Activated T-cell treated with anti-CD3 and anti-CD28 coated beads, Interleukin-2, amount 50 U/mL, for 24 hours (primary cell): ENCODE measurements at places on chromosomes 4 and X.

GRCh38 chrX:38045538-38046096 is 39.3 kb downstream of the SYTL5 start:
- DNase-seq: no peak

GRCh38 chr4:140066031-140066930 is 87.7 kb downstream of the MAML3 start:
- no peak for DNase-seq

- DNase-seq: no peak
Observed at GRCh38 chrX:116873671-116874070, 410.9 kb upstream of the CT83 start.

DNA sequence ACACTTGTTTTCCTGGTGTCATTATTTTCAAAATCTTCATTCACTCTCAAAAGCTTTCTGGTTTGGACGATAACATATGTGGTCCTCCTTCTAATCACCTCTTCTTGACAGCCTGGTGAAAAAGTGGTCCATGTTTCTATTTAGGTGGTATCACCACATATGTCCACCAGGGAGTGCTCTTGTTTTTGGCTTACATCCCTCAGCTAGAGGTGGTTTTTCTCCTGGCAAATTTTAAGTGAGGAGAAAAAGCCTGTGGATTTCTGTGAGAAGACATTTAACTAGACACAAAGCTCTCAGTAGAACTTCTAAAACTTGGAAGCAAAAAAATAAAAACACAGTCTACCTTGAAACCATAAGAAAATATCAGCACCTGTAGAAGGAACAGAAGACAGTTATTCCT is 58.0 kb upstream of the FRMPD4 start:
- DNase-seq: no peak

GRCh38 chrX:39073131-39073530 is 271.9 kb downstream of the MID1IP1 start:
- DNase-seq: no peak

GRCh38 chr4:77235289-77235854 is 78.4 kb downstream of the CCNG2 start:
- DNase-seq: no peak

DNA sequence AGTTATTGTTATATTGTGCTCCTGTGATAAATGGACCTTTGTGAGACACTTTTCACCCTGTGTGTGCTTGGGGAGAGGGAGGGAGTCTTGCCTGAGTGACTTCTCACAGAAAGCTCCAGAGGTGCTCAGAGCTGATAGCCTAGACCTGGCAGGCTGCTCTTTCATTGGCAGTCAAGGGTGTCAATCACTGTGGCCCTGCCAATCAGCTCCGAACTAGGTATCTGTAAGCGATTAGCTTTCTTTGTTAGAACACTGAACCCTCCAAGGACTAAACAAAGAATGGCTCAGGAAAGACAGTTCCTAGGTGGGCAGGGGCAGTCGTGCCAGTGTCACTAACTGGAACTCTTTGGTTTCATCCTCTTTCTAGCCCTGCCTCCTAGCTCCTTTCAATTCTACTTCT is 2.7 kb upstream of the NALF2 start:
- DNase-seq: no peak

- no peak for DNase-seq
Observed at GRCh38 chr4:15031197-15031596, 28.9 kb downstream of the CPEB2 start.

- DNase-seq: no peak
Observed at GRCh38 chrX:13000301-13000811, 25.4 kb downstream of the TMSB4X start.
